GM23338 (cell line): ENCODE measurements at places on chromosomes 16 and 17. TPM values are rescaled to one million over a fixed set of nuclear protein-coding genes. Genes with fewer than 3 reads are reported as not detected.

- DNase-seq, result no peak
Measured at GRCh38 chr17:8948462-8948861, 17.0 kb downstream of the PIK3R5 start.

DNA sequence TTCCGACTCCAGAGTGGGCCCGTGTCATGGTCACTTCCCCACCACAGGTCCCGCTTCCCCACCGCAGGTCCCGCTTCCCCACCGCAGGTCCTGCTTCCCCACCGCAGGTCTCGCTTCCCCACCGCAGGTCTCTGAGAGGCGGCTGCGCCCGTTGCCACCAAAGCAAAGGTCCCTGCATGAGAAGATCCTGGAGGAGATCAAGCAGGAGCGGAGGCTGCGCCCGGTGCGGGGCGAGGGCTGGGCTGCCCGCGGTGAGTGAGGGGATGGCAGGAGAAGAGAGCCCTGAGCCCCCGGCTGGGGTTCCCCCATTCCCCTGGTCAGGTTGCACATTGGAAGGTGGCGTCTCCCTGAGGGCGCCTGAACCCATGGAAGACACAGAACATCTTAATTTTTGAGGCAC lies 17.4 kb upstream of the TCF25 start:
- DNase-seq, result no peak

Gene MRC2
- 29.4 and 38.6 TPM in 2 replicates for total RNA-seq

GRCh38 chr16:83842756-83843507 lies 35.2 kb downstream of the HSBP1 start:
- no peak for DNase-seq

DNA sequence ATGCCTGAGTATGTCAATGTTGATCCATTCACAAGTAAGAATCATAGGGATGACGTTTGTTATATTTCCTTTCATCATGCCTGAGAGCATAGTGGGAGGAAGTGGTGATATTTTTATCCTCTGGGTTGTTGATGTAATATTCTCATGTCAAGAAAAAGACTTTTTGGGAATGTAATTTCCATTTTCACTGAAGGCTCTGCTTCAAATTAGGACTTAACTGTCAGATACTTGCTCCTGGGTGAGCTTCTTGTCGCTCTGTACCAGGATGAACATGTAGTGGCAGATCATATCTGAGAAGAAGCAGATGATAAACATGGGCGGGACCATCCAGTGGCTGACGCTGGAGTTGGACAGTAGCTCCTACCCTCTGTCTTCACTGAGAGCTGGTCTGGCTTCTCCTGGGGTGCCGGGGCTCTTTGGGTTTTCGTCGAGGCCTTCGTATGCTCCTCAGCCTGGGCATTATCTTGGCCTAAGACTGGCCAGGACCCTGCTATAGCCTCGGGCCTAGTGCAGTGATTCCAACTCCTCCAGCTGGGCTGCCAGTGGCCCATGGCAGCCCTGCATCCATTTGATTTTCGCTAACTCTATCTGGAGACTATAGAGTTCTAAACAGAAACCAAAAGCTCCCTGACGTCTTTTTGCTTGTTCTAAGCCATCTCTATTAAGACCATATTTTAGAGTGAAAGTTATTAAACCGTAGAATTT lies 19.7 kb downstream of the CYB5B start:
- DNase-seq, result no peak
